ENCODE measurements at places on chromosomes 13 and 19.

GRCh38 chr19:31174948-31175347 lies 174.3 kb downstream of the TSHZ3 start:
- no peak for DNase-seq

GRCh38 chr13:96835546-96835945 lies 158.7 kb downstream of the OXGR1 start:
- no peak for DNase-seq

DNA sequence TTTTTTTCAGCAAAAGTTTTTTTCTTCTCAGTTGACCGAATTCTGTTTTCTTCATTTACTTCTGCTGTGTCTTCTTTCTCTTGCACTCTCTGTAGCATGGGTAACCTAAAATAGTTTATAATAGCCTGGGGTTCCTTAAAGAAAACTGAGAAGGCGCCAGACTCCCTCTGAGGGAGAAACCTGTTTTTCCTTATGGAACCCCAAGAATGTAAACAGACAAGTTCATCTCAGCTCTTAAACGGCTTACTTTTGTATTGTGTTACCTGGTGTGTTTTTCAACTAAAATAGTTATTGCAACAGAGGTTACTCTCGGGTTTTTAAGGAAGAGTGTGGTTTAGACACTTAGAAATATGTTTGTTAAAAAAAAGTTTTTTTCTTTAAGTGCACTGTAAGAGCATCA lies 23.8 kb upstream of the TM9SF2 start:
- DNase-seq: no peak

DNA sequence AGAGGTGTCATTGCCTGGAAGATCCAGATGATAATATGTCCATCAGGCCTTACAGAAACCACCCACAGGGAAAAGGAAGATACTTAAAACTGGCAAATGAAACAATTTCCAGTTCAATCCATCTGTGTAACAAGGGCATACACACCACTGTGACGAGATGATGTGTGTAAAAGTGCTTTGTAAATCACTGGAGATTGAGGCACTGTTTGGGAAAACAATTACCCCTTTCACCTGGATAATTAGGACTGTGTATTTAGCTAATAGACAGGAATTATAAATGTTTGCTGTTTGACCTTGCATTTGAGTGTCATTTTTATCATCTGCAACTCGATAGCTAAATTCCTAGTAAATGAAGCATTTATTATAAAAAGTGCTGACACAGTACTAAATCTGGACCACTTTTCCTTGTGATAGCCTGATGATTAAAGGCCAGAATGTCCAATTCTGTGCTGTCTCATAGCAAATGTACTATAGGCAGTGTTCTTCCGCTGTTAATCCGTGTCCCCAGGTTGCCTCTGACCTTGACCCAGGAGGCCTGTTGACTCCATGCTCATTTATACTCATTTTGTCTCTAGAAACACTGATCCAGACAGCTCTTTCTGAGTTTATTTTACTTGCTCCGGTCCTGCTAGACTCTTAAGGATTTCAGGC lies 105.8 kb downstream of the LACC1 start:
- DNase-seq: no peak

DNA sequence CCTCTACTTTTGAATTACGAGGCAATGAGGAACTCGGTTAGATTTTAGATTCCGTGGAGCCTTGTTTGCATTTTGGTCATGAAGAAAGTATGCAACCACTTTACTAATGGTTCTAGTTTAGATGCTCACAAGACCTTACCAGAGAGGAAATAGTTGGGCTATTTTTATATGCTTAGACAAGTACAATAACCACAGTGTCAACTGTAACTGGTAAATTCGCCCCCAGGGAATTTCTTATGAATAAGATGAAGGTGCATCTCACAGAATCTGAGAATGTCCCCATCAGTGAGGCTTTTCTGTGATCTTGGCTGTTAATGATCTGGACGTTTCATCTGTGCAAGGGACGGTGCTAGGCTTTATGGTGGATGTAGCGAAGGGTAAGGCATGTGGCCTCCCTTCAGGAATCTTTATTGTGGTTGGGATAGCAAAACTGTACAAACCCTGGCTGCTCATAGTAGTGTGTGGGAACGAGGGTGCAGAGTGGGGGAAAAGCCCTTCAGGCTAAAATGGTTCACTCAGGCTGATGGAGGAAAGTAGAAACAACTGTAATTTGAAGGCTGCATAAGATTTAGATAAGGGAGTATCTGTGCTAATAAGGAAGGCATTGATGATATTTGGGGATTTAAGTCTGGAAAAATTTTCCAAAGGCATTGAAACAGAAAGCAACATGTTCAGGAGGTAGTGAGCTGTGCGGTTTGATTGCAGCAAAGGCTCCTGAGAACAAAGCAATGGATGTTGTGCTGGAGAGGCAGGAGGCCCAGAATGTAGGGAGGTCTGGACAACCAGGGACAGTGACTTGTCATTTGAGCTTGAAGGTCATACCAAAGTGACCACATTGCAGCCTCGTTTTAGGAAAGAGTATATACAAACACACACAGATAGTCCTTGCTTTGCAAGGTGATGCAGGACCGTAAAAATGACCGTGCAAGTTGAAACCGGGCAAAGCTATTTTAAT lies 28.4 kb downstream of the UBAC2 start:
- DNase-seq: no peak

DNA sequence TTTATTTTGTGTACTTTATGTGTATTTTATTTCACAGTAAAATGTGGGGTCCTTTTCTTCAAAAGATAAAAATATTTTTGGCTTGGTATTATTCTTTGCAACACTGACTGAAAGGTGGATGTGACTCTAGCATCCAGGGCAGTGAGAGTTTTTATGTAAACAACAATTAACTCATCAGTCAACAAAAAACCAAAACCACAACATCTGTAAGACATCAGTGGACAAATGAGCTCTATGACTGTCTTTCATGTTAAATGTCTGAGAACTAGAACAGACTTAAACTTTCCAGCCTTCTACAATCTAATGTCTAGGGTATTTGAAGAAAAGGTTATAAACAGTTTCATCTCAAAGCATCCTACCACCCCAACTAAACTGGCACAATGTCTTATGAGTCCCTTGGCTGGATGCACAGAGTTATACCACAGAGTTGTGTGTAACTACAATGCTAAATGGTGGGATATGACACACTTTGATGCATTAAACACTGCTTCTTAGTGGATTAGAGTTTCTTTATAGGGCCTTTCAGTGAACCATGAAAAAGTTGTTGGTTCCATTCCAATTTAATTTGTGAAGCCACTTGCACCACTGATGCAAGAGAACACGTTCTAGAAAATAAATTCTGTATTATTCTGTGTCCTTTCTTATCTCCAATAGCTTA lies 544.2 kb upstream of the KLF12 start:
- DNase-seq: no peak

DNA sequence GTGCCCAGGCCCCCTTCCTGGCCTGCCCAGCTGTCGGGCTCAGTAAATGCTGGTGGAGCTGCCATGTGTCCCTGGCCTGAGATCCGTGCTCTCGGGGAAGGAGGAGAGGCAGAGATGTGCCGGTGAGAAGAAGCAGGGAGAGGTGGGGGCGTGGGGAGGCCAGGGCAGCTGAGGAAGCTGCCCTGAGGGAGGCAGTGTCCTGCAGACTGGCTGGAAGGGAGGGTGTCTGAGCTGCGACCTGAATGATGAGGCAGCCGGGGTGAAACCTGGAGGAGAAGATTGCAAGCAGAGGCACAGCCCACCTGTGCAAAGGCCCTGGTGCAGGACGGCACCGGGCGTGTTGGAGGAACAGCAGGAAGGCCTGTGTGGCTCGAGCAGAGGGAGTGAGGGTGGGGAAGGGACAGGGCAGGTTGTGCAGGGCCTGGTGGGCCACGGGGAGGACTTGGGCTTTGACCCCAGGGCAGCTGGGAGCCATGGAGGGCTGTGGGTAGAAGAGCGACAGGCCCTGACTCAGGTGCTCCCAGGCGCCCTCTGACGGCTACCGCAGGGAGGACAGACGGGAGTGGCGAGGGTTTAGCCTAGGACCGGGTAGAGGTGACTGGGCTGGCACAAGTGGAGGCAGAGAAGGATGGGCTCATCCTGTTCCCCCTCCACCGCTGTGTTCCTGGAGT lies 14.0 kb upstream of the CELF5 start:
- peak; percentile 84 for DNase-seq

DNA sequence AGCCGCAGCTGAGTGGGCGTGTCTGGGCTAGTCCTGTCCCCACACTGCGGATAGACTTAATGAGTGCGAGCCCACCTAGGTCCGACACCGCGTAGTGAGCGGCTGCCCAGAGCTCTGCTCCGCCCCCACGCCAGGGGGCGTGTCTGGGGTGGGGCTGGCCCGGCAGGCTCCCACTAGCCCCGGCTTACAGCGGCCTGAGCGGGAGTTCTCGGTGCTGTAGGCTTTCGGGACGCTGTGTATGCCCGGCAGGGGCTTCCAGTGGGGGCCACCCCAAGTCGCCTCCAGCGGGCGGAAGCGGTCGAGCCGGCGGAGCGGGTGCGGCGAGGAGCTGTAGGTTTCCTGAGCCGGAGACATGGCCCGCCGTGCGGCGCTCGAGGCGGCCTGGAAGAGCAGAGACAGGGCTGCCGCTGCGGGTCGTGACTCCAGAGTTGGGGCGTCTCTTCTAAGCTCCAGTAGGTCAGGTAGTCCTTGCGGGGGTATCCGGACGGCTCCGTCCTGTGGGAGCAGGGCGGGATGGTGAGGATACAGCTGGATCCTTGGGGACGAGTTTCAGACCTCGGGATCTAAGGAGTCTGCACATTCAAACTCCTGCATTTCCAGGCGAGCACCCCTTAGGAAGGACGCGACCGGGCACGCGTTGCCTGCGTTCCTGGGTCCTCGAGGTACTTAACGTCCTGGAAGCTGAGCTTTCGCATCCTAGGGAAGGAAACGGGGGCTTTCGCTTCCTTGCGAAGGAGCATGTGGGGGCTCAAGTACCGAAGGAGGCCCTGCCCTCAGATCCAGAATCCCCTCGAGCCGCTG lies 1.2 kb downstream of the CGB7 start:
- peak; percentile 66 for DNase-seq

DNA sequence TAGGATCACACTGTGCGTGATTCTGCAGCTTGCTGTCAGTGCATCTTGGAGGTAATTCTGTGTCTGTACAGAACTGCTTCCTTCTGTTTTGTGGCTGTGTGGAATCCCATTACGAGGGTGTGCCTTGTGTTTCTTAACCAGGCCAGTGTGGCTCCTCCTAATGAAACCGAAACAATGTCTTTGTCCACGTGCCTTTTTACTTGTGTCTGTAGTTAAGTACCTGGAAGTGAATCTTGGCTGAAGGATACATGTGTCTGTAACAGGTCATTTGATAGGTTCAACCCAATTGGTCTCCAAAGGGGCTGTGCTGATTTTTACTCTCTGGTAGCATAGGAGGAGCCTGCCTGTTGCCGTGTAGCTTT lies 13.1 kb downstream of the NOP53 start:
- no peak for DNase-seq

- no peak for DNase-seq
Observed at GRCh38 chr19:52741951-52742485, 7.2 kb upstream of the ZNF611 start.

DNA sequence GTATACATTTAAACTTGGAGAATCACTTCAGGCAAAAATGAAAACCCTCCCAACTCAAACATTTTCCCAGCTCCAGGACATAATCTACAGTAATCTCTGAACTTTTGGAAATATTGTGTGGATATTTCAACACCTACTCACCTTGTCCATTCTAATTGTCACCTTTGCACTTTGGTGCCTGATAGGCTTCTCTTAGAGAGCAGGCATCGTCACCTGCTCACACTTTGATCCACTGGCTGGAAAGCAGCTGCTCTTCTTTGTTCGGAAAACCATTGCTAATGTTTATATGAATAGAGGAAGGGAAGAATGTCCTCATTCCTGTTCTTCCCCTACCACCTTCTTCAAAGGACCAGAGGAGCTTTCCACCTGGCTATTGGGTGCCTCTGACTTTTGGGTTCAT lies 411.2 kb downstream of the FGF9 start:
- no peak for DNase-seq

DNA sequence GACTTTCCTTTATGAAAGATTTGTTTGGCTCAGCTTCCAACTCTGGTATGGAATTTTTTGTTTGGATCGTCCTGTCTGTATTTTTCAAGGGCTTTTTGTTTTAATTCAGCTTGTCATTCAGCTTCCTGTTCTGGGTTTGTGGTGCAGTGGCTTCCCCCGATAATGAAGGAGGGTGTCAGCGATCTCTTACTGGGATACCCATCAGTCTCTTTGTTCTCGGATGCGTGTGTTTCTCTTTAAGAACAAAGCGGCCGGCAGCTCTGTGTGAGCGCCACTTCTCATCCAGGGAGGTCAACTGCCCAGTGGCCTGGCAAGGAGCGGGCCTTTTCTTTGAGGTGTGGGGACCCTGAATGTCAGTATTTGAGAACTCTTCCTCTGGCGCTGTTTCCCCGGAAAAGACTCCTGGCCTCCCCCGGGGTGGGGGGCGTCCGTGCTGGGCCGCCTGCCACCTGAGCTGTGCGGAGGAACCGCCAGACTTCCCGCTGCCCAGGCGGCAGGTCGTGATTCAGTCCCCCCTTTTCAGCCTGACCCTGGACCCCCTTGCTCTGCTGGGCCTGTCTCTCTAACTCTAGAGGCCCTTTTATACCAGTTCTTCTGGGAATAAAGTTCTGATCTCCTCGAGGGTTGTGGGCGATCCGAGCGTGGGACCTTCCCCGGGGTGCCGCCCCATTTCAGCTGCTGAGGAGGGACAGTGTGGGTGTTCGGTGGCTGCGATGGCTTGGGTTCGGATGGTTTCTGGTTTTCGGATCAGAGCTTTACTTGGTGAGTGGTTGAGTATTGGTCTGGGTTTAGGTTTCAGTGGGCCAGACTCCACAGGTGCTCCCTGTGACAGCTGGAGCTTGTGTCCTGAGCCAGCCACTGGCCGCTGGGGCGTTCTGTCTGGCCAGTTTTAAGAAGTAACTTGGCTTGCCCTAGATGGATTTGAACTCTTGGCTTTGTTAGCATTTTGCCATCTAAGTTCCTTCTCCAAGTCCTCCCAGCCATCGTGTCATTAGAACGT lies 3.4 kb downstream of the SF3A2 start:
- peak; percentile 38 for DNase-seq

DNA sequence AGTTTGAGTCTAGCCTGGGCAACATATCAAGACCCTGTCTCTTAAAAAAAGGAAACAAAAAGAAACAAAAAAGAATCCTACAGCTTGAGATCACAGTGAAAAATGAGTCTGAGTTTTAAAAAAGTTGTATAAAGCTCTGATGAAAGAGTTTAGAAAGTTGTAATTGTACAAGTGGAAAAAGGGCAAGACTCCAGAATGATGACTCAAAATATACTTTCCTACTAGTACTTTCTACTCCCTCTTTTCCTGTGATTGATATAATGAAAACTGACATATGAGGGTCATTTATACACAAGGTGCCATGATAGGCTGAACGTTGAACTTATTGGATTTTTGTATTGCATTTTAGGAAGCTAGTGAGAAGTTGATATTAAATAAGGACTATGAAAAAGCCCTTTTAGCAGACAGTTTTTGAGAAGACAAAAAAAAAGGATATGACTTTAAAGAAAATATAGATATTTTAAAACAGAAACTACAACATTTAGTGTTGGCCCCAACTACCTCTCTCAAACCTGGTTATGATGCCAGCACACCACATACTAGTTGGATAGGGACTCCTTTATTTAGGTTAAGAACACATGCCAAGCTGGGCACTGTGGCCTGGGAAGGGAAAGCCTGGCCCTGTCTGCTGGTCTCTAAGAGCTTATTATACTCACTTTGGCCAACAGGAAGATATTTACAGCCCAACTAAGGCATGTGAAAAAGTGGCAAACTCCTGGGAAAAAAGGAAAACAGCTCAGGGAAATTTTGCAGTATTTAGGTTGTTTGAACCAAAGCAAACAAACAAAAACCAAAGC lies 116.6 kb downstream of the KL start:
- DNase-seq: no peak
